ENCODE measurements at places on chromosomes 1 and 21.

- DNase-seq, result no peak
These were observed 53.0 kb upstream of the DUSP10 start for GRCh38 chr1:221794935-221795334.

DNA sequence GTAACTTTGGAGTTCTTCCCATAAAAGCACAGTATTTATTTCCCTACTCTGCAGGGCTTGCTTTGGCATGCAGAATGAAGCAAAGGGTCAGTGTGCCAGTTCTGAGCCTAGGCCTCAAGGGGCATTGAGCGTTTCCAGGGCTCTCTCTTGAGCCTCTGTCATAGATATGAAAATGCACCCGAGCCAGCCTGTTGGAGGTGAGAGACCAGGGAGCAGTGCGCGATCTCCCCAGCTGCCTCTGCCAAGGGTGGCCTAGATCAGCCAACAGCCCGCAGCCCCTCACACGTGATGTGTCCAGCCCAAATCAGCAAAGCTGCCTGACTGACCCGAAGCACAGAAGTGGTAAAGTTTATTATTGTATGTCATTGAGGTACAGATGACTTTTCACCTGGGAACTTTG, 63.7 kb downstream of the TENT5C start:
- no peak for DNase-seq

GRCh38 chr1:25003457-25004190, 73.5 kb upstream of the RUNX3 start:
- no peak for DNase-seq

DNA sequence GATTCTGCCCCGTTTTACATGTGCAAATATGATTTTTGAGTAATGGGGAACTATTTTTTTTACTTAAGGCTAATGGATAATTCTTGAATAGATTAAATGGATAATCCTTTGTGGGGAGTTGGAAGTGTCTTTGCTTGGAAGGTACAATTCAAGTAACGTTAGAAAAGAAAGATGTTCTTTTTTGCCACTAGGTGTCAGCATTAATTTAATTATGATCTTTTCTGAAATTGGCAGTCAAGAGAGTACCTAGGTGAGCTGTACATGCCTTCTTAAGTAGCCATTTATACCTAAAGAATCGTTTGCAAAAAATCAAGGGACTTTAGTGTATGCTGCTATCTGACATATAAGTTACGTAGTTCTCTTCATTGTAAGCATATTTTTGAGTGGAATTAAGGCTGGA, 2.2 kb downstream of the FBXO28 start:
- peak; percentile 55 for DNase-seq

- no peak for DNase-seq
These were observed 73.2 kb upstream of the KIAA1614 start for GRCh38 chr1:180839547-180839946.

GRCh38 chr1:47866601-47867437, 130.4 kb downstream of the TRABD2B start:
- DNase-seq, result no peak

DNA sequence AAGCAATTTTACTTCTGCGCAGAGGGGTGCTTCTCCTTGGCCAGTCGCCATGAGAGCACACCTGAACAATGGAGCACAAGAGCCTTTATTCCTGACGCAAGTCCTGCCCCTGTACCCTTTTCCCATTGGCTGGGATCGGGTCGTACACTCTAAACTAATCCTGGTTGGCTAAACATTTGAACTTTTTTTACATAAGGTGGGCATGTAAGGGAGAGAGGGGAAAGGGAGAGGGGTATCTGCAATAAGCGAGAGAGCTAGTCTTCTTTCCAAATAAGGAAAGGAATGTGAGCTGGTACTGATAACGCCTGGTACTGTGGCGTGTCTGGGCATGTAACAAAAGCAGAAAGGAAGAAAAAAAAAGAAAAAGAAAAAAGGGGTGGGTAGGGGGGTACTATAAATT, 21.8 kb downstream of the MFSD2A start:
- DNase-seq, result no peak

DNA sequence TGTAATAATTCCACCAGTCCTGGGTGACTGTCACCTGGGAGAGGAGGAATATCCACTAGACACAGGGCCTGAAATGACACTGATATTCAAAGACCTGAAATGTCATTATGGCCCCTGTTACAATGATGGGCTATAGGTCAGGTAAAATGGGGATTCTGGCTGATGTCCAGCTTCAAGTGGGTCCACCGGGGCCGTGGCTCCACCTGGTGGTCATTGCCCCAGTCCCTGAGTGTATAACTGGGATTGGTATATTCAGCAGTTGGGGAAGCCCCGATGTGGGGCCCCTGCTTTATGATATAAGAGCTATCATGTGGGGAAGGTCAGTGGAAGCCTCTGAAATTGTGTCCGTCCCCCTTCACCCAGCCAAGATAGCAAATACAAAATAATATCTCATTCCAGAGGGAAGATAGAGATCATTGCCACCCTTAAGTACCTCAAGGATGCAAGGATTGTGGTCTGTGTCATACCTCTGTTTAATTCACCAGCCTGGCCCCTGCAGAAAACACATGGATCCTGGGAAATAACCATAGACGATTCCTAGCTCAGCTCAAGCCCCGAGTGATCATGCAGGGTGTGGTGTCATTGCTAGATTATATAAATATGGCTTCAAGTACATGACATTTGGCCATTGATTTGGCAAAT, 19.4 kb downstream of the PLEKHO1 start:
- peak; percentile 73 for DNase-seq

- DNase-seq, result no peak
These were observed 133.1 kb downstream of the LRRC40 start for GRCh38 chr1:70072231-70072751.

GRCh38 chr1:111887385-111887784, 102.1 kb downstream of the KCND3 start:
- no peak for DNase-seq

DNA sequence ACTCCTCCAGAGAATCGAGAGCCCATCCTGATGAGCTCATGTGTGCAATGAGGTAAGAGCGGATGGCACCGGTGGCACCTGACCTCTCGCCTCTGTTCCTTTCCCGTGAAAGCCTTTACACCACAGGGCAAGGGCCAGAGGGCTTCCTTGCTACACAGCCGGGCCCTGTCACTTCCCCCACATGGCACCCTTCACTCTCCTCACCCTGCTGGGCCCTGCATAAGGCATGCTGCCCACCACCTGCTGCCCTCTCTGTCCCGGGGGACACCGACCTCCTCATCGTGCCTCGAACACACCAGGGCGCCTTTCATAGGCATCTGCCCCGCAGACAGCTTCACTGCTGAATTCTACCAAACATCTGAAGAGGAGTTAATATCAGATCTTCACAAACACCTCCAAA, 45.1 kb upstream of the C1orf174 start:
- DNase-seq, result no peak

Measured in HuH-7 (cell line).